ENCODE measurements at places on chromosomes 7 and 10.

DNA sequence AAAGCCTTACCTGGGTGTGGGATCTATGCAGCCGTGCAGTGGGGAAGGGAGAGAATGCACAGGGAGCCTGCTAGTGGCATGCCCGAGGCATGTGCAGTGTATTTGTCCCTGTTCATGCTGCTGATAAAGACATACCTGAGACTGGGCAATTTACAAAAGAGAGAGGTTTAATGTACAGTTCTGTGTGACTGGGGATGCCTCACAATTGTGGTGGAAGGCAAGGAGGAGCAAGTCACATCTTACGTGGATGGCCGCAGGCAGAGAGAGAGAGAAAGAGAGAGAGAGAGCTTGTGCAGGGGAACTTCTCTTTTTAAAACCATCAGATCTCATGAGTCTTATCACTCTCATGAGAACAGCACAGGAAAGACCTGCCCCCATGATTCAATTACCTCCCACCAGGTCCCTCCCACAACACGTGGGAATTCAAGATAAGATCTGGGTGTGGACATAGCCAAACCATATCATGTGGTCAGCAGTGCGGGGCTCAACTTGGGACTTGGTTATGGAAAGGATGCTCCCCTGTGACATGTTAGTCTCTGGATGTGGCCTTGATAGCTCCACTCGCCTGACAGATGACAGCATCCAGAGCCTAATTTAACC is 128.9 kb downstream of the DOCK1 start:
- DNase-seq, result no peak

- DNase-seq, result no peak
Measured at GRCh38 chr10:97780841-97781617, 9.2 kb upstream of the SFRP5 start.

DNA sequence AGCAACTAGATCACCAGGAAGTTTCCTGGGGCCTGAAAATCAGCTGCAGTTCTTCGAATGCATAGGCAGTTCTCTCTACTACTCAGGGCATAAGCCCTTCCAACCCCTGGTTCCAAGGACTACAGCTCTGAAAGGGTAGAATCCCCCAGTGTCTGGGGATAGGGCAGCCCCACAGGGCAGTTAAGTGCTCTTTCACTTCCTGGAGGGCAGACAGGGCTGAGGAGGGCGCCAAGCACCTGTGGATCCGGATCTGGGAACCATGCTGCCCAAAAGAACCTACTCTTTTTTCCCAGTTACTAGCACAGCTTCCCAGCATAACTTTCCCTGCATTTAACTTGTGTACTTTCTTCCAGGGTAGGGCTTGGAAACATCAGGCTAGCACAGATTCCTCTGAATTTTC is 41.1 kb downstream of the CXCL12 start:
- no peak for DNase-seq

DNA sequence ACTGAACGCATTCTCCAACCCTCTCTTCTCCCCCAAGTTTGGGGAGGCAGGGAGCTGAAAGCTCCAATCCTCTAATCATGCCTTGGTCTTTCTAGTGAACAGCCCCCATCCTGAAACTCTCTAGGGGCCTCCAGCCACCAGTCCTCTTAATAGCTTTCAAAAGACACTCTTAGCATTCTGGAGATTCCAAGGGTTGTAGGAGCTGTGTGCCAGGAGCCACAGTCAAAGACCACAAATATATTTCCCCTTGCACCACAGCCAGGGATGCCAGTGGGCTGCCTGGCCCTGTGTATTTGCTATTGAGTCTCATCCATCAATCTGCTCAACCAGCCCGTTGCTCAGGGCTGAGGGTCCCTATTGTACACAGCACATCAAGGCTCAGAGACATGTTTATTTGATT is 18.5 kb upstream of the MLXIPL start:
- no peak for DNase-seq

GRCh38 chr10:70585578-70586169 is 16.9 kb downstream of the PRF1 start:
- no peak for DNase-seq

GRCh38 chr7:155375337-155376277 is 77.9 kb downstream of the INSIG1 start:
- DNase-seq, result no peak

DNA sequence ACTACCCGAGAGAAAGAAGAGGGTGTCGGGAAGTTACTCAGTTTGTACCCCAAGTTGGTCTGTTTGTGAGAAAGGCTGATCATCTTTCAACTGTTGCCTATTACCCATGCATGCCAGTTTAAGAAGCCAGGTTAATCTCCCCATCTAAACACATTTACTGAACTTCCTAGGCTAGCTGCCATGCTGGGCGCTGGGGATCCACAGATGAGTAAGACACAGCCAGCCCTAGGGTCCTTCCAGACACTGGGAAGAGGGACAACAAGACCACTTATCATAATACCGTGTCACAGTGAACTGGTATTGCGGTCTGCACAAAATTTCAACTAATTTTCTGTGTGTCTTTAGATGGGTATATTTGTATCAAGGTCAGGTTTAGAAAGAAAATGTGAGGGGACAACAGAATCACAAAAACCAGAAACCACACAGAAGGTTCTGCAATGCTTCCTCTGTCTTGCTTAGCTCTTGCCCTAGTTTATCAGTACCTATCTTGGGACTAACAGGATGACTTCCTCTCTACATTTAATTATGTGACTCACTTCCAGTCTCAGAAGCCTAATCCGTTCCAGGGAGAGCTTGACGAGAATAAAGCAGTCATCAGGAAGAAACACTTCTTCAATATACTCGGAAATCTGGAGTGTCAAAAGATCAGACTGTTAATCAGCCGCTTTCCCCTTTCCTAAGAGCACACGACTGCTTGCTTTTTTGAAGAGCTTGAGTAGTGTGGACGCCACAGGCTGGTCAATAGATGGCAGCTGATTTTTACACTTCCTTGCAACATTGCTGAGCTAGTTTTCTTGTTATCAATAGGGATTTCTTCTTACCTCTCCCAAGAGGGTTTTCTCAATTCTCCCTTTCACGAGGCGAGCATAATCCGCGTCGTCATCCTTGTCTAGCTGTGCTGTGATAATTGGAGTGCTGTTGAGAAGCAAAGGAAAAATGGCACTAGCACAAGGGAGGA is 45.7 kb downstream of the POLR3A start:
- no peak for DNase-seq

GRCh38 chr10:61921143-61921542 is 19.6 kb downstream of the ARID5B start:
- DNase-seq, result no peak

DNA sequence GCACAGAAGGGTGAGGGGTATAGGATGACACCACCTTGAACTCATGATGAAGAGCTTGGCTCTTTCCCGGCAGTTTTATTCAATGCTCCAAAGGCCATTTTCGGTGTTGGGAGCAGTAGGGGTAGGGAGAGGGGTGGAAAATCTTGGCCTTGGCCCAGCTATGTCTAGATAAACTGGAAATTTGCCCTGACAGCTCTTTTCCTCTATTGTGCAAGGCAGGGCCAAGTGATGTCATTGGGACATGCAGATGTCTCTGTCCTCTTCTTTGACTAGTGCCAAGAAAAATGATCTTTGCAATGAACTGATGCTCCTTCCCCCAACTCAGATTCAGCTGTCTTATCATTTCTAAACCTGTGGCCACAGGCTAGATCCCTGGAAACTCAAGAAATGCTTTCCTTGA is 27.7 kb upstream of the PRKCQ start:
- no peak for DNase-seq
